ENCODE measurements at places on chromosomes 1 and 21.

GRCh38 chr1:48084826-48085225, 87.6 kb upstream of the TRABD2B start:
- no peak for DNase-seq

GRCh38 chr1:231883382-231883781, 256.8 kb downstream of the DISC1 start:
- DNase-seq: no peak

DNA sequence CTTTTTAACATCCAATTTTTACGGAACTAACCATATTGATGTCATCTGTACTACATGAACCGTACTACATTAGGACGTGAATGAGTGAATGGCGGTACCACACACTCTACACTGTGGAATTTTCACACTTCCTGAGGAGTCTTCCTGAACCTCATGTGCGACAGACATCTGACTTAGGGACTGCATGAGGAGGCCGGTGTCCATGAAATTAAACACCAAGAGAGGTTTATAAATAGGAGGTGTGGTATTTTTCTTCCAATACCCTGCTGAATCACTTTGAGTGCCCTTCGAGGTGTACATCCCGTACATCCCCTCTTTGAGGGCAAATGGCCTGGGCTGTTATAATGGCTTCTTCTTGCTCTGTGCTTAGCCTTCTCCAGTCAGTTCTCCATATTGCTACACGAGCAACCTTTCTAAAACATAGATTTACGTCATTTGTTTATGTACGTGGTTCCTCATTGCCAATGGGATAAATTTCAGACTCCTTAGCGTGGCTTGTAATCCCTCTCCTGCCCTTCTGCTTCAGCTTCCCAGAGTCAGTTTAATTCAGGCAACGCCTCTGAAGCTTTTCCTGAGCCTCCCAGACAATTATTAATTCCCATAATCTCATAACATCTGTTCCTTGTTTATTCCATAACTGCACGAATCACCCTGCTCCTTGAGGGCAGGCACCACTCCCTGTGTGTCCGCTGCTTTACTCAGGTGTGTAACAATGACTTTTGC, 9.4 kb downstream of the ST3GAL3 start:
- DNase-seq: no peak

DNA sequence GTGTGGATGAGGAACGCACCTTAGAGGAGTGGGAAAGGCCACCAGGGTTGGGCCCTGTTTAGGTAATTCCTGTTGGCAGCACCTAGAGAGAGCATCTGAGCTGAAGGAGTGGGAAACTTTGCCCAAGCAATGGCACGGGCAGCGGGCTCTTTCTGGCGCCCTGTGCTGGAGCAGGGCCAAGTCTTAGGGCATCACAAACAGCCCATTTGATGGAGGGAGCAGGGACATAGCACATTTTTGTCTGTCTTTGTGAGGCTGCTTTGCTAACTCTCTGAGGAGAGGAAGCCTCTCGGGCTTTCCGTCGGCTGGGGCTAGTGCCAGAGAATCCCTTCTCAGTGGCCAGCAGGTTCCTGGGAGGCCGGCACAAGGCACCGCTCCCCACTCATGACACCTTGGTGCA, 22.5 kb upstream of the CNTN2 start:
- no peak for DNase-seq

GRCh38 chr1:244211559-244211944, 160.5 kb downstream of the ZBTB18 start:
- no peak for DNase-seq

DNA sequence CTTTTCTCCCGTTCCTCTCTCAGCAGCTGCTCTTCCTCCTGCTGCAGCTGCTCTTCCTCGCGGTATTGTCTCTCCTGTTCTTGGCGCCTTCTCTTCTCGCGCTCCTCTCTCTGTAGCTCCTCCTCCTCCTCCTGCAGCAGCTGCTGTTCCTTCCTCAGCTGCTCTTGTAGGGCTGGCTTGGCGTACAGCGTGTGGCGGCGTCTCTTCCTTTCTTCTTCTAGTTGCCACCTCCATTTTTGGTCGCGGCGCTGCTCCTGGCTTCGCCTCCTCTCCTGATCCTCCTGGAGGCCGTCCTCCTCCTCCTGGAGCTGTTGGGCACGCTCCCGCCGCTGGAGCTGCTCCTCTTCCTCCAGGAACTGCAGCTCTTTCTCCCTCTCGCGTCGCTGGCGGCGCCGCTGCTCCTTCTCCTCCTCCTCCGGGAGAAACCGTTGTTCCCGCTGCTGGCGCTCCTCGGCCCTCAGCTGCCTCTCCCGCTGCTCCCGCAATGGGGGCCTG, 4.8 kb downstream of the TCHH start:
- DNase-seq: no peak
